ENCODE measurements at places on chromosomes 7 and 10.
A peak's percentile ranks its signal among the peaks of the same experiment; 100 is the strongest.

DNA sequence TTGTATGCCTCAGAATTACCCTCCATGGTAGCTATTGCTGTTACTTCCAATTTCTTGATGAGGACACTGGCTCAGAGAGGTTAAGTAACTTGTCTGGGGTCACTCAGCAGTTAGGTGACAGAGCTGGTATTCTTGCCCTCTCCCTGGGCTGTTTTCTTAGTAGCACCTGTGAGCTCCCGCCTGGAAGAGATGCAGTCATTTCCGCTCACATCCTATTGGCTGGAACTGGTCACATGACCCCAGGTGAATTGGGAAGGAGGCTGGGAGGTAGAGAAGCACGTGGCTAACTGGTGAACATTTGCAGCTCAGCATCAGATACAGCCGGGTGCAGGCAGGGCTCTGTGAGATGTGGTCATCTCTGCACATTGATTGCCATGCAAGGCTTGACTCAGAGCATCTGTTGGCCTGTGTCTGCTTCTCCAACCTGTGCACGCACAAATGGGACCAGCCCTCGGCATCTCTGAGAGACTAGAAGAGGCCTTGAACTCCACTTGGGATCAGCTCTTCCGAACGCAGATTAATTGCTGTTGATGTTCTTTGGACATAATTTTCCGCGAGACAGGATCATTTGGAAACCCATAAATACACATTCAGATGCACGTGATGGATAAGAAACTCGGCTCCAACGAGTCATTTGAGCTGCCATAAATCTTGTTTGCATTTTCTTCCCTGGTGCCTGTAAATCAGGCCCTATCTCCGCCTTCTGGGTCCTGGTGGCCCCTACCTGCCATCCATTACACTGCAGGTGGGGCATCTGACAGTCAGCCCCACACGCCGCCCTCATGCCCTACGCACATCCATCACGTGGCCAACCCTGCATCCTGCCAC is 42.8 kb downstream of the MYL10 start:
- no peak for DNase-seq

DNA sequence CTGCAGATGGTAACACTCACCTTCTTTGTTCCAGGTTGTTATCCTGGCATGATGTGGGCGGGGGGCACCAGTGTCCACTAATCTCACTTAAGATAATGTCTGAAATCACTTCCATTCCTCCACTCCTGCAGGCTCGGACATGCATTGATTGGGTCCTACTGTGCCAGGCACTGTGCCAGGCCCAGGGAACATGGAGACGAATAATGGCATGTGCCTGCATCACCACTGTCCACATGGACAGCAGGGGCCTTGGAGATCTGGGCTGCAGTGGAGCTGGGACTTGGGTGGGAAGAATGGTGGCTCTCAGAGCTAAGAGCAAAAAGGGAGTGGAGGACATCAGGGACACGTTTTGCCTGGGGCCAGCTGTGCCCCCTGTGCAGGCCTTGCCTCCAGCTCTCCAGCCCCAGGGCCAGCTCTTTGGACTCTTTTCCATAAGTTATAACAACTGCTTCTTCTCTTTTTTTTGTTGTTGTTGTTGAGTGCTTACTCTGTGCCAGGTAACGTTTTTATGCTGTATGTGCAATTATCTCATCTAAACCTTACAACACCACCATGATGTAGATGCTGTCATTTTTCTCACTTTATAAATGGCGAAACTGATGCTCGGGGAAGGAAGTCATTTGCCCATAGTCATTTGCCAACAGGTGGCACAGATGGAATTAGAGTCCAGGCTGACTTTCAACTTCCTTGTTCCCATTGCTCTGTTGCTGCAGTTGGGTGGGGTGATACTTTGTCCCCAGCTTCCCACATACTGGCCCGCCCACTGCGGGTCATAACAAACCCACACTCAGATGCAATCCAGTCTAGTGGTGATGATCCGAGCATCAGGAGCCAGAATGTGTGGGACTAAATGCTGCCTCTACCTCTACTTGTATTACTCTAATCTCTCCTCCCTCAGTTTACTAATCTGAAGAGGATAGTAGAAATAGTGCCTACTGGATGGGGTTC is 19.1 kb downstream of the PLPP4 start:
- DNase-seq = no peak

GRCh38 chr7:7498856-7499255 is 36.8 kb downstream of the COL28A1 start:
- no peak for DNase-seq

GRCh38 chr7:100708395-100708794 is 2.5 kb downstream of the POP7 start:
- no peak for DNase-seq

- no peak for DNase-seq
Measured at GRCh38 chr7:80333040-80333439, 178.8 kb downstream of the GNAT3 start.

DNA sequence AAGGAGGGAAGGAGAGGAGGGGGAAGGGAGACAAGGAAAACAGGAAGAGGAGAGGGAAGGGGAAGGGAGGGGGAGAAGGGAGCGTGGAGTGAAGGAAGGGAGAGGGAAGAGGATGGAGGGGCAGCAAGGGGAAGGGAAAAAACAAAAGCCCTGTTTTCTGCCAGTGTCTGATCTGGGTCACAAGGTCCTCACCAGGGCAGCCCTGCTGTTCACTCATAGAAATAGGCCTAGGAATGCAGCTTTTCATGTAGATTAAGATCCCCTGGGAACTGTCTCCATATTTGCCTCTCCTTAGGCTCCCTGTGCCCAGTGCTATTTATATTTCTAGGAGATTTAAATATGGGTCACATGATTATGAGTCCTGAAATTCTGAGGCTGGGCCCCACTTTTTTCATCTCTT is 790.7 kb downstream of the TNS3 start:
- no peak for DNase-seq

DNA sequence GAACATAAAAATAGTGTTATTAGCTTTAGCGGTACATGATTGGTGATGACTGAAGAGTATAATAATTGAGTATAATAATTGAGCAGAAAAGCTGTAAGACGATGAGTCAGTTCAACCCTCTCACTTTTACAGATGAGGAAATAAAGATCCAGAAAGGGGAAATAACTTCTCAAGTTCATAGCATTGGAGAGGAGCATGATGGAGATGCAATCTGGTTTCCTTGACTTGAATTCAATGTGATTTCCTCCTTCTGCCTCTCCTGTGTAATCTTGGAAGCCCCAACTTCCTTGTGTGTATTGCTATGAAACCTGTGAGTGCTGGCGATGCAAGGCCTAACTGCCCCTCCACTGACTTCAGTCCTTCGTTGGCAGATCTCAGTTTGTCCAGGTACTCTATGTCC is 265.1 kb downstream of the LRMDA start:
- DNase-seq = no peak

DNA sequence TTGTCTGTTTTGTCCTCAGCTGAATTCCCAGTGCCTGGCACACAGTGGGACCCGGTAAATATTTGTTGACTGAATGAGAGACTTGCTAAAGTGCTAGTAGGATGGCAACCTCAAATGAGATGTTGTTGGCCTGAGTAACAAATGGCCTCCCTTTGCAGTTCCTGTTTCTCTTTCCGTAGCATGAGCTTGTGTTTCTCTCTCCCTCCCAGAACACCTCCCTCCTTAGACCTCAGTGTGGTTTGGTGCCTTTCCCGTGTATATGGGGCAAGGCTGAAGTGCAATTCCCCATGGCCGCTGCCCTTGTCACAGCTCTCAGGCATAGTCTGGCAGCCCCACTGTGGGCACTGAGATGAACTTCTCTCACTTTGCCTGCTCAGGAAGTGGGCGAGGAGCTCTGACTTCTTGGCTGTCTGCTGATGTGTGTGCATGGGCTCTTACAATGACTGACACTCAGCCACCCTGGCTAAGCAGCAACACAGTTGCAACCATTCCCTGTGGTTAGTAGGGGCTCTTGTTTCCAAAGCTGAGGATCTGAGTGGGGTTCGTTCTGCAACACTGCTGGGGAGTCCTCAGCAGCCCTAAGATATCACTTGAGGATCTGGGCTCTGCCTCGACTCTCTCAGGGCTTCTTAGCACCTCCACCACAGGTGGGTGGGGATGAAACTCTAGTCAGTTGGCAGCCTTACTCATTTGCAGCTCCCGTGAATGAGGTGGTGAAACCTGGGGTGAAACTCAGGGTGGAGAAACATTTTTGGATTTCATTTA is 136.1 kb downstream of the ICA1 start:
- peak; percentile 42 for DNase-seq

- DNase-seq = no peak
Measured at GRCh38 chr10:116150606-116151005, 122.4 kb downstream of the GFRA1 start.

Measured in activated naive CD4-positive, alpha-beta T cell (primary cell).